ENCODE measurements at places on chromosomes 11 and 22. TPM values are rescaled to one million over a fixed set of nuclear protein-coding genes. Genes with fewer than 3 reads are reported as not detected.

Gene PPFIBP2
- 0.19 TPM for total RNA-seq

Gene SLC7A4
- total RNA-seq = not detected

Gene OR4C45
- total RNA-seq = not detected

Gene TMEM45B
- total RNA-seq = not detected

Measured in A375 (cell line).